Erythroblast (primary cell): ENCODE measurements at places on chromosomes 2 and 18.

- DNase-seq, result no peak
Observed at GRCh38 chr2:25131253-25131566, 37.2 kb downstream of the POMC start.

DNA sequence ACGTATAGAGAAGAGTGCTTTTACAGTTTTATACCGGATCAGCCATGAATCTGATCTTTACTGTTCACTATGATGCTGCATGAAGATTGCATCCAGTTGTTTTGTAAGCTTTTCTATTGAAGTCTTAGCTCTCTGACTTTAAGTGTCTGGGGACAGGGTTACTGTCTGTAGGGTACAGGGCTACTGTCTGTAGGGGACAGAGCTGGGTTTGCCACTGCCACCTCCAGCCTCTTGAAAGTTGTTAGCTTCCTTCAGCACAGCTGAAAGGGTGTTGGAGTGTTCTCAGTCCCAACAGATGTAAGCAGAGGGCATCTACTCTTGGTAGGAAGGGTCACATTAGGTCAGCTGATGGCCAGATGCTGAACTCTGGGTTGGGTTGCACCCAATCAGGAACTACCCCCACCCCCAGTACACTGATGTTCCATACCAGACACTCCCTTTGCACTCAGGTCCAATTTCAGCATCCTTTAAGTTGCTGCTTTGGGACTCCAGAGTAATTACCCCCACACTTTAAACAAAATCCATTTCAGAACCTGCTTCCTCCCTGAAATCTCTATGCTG is 58.0 kb downstream of the MYL12B start:
- DNase-seq, result peak; percentile 40

GRCh38 chr2:142874293-142874814 is 3.1 kb upstream of the KYNU start:
- DNase-seq, result no peak

GRCh38 chr2:195252018-195252417 is 405.0 kb upstream of the SLC39A10 start:
- DNase-seq, result no peak

- DNase-seq, result no peak
Observed at GRCh38 chr2:42906557-42907411, 114.4 kb upstream of the HAAO start.

DNA sequence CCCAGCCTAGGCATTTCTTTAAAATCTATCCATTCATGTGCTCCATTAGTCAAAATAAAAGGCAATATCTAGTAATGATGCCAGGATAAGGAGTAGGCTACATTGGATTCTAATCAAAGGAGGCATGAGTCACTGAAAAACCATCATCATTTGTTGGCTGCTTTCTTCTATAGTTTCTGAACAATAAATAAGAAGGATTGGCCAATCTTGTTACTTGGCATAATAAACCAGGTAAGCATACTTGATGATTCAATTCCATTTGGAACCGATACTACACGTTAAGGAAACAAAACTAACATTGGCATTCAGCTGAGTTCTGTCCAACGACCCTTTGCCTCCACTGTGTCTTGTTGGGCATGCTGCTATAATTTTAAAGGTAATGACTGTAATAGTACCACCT is 27.2 kb downstream of the ATP8B1 start:
- DNase-seq, result no peak
